ENCODE measurements at places on chromosomes 11 and 22.

- no peak overlapping the region for H3K4me3 ChIP-seq
- no peaks in the 10 kb centered on the region for H3K36me3 ChIP-seq
- peaks cover 2% of the 10 kb centered on the region for H3K27me3 ChIP-seq
- H3K4me1 ChIP-seq, result peaks cover 9% of the 10 kb centered on the region
Measured at GRCh38 chr11:13289081-13289480, 11.5 kb downstream of the BMAL1 start.

DNA sequence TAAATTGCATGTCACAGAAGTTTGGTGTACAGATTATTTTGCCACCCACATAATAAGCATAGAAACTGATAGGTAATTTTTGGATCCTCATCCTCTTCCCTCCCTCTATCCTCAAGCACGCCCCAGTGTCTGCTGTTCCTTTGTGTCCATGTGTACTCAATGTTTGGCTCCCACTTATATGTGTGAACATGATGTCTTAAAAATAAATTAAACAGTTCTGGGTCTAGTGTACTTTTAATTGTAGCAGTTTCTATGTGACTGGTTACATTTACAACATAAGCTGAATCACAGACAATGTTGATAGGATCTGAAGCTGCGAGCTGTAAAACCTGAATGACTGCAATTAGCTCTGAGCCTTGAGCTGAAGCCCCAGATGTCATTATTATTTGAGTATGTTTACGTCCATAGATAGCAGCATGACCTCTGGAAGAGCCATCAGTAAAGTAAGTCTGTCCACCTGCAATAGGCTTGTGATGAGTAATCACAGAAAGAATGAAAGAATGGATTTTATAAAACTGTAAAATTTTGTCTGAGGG is 29.7 kb downstream of the OR10A6 start:
- DNase-seq, result no peak
- no peak overlapping the region for H3K4me3 ChIP-seq
- no peaks in the 10 kb centered on the region for H3K4me1 ChIP-seq

DNA sequence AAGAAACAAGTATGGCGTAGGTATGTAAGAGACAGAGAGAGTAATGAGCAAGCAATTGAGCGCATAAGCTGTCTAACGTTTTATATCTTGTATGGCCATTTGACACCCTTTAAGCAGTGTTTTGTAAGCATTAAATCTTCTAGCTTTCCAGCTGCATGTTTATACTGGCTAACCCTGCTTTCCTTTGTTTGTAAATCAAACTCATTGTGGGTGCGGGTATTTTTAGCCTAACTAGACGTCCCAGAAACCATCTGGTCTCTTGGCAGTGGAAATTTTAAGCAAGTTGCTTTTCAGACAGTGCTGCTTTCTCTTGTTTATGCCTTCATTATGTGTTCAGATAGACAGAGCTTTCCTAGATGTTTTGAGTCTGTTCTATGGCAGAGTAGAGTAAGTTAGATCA is 73.5 kb downstream of the RNF169 start:
- H3K36me3 ChIP-seq, result peaks cover 7% of the 10 kb centered on the region
- peak; percentile 88 for DNase-seq
- peak overlapping the region; percentile 25 for H3K27ac ChIP-seq
- no peaks in the 10 kb centered on the region for H3K4me1 ChIP-seq
- no peak overlapping the region for H3K4me3 ChIP-seq
- H3K27me3 ChIP-seq, result no peaks in the 10 kb centered on the region

DNA sequence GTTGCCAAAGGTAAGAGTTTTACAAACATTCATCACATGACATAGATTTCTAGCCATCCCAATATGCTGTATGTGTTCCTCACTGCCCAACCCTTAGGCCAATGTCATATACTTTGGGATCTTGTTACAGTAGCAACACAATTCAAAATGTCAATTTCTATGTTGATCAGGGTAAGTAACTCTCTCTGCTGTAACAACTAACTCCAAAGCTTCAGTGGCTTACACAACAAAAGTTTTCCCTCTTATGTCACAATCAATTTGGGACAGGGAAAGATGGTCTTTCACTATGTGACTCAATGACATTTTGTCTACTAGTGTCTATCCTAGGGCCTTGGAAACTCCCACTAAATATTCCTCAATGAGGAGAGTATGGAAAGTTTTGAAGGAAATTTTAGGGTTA is 144.5 kb downstream of the SBF2 start:
- H3K36me3 ChIP-seq, result no peaks in the 10 kb centered on the region
- no peak overlapping the region for H3K27ac ChIP-seq
- H3K27me3 ChIP-seq, result no peaks in the 10 kb centered on the region
- no peak overlapping the region for H3K4me3 ChIP-seq
- no peak for DNase-seq

GRCh38 chr11:119608781-119609180 is 120.2 kb downstream of the NECTIN1 start:
- no peak for DNase-seq
- peak overlapping the region; percentile 10 for H3K27ac ChIP-seq
- H3K36me3 ChIP-seq, result no peaks in the 10 kb centered on the region
- H3K27me3 ChIP-seq, result no peaks in the 10 kb centered on the region
- no peak overlapping the region for H3K4me3 ChIP-seq
- H3K4me1 ChIP-seq, result peaks cover 6% of the 10 kb centered on the region

All from spinal cord (tissue), 10 donors.